ENCODE measurements at places on chromosomes 6 and 20.

DNA sequence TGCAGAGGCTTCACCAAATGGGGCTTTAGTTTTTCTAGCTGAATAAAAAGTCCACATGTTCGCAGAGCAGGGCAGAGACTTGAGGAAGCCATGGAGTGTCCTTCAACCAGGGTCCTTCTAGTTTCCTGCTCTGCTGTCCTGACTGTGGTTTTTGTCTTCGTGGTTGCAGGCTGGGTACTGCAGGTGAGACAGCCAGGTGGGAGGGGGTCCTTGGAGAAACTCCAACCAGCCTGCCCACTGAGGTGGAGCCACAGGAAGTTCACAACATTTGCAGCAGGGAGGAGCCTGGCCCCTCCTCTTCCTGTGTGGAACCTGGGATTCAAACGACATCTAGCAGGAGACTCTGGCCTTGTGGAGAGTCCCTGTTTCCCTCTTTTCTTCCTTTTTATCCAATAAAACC, 68.8 kb upstream of the MYLIP start:
- DNase-seq: peak; percentile 2

DNA sequence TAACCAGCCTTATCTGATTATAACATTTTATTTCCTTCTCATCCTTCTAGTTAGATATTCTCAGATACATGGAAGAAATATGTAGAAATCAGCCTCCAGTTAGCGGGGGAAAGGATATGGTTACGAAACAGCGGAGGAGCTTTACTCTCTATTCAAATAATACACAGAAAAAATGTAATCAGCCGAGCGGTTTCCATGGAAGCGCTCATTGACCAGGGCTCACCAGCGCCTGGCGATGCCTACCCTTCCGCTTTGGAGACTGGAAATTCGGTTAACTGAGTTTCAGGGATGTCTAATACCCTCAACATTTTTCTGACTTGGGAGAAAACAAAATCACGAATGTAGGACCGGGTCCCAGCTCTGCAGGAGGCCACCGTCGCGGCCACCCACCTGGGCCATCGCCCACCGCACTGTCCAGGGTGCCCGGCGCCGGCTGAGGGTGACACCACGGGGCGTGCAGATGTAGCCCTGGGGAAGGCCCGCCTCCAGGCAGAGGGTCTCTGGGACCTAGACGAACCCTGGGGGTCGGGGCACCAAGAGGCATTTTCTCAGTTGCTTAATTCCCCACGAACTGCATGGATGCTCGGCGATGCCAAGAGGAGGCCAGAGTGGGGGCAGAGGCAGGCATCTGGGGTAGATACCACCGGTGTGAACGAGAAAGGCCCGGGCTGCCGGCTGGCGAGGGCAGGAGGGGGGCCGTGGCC, 1.7 kb downstream of the PRR18 start:
- DNase-seq: no peak

- DNase-seq: no peak
These were observed 482.6 kb downstream of the EPM2A start for GRCh38 chr6:145252737-145253136.

GRCh38 chr6:90044833-90045381, 150.6 kb downstream of the GJA10 start:
- peak; percentile 15 for DNase-seq

GRCh38 chr6:36752886-36753506, 55.4 kb downstream of the RAB44 start:
- DNase-seq: no peak

- no peak for DNase-seq
These were observed 1.1 kb downstream of the OCSTAMP start for GRCh38 chr20:46549188-46549972.
